ENCODE measurements at places on chromosomes 5 and 9.

DNA sequence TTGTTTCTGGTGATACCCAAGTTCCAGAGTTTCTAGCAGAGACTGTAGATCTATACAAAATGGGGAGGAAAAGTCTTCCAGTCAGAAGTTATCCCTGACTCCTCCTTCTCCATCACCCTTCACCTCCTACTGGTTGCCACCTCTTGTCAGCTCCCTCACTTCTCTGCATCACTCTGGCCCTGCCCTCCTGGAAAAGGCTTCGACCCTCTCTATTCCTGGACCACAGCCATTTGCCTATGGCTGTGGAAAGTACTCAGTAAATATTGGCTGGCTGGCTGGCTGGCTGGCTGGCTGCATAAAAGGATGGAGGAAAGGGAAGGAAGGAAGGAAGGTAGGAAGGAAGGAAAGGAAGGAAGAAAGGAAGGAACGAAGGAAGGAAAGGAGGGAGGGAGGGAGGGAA lies 32.7 kb upstream of the ABCA1 start:
- no peak for DNase-seq

DNA sequence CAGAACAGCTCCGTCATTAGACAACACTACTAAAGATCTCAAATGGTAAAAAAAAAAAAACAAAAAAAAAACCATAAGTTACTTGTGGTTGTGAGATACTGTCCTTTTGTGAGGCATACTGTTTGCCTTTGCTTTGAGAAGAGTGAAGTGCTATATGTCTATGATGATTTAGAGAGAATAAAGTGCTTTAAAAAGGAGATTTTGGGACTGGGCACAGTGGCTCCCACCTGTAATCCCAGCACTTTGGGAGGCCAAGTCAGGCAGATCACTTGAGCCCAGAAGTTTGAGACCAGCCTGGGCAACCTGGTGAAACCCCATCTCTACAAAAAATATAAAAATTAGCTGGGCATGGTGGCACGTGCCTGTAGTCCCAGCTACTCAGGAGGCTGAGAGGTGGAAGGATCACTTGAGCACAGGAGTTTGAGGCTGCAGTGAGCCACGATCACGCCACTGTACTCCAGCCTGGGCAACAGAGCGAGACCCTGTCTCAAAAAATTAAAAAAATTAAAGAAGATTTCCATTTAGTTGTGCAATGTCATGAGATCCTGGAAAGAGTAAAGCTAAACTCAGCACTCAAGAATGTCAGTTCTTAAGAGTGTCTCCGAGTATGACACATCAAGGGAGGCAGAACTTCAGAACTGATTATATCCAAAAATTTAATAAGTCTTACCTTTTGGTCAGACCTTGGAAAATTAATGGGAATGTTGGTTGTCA lies 87.3 kb downstream of the PRDM6 start:
- peak; percentile 20 for DNase-seq

GRCh38 chr9:78601957-78602565 lies 305.1 kb downstream of the PSAT1 start:
- DNase-seq: peak; percentile 47

DNA sequence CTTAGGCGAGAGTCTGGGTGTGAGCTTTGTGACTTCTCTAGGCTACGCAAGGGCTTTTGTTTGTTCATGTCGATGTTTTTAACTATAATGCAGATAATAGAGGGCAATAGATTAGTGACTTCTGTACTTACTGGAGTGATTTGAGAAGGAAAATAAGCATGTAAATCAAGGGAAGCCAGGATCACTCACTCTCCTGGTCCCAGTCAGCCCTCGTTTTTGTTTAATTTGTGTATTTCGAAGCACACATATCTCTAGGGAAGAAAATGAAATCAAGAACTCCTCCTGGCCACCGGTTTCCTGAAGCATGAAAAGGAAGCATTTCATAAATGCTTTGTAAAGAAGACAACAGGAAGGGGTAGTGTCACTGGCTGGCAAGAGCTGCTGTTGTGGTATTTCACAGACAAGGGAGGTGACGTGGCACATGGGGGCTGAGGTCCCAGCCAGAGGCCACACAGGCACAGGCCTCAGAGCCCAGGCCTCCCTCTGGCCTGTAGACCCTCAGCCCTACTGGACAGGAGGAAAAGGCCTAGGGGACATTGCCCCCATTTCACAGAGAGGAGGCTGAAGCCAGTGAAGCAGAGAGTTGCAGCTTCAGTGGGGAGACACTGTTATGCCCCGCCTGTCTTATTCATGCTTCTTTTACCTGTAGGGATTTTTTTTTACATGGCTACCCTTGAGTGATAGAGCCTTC lies 34.1 kb downstream of the IRF1 start:
- DNase-seq: peak; percentile 75

GRCh38 chr5:177346820-177347219 lies 4.6 kb downstream of the LMAN2 start:
- no peak for DNase-seq

GRCh38 chr5:167750586-167750985 lies 540.9 kb upstream of the WWC1 start:
- DNase-seq: no peak

GRCh38 chr5:44708602-44709001 lies 100.1 kb upstream of the MRPS30 start:
- no peak for DNase-seq

DNA sequence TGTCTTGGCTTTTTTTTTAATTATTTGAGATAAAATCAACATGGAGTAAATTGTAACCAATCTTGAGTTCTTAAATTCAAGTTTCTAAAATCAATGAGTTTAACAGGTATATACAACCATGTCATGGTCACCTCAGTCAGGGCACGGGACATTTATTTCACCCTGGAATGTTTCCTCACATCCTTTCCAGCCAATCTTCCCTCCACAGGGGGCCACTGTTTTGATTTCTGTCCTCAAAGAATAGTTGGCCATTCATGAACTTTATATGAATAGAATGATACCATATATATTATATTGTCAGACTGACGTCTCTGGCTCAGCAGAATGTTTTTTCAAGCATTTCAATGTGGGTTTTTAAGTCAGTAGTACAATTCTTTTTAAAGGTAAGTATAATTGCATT lies 806 bp downstream of the ZNF474 start:
- DNase-seq: no peak

Measured in fibroblast of gingiva (primary cell).